ENCODE measurements at places on chromosomes 5 and 9.

DNA sequence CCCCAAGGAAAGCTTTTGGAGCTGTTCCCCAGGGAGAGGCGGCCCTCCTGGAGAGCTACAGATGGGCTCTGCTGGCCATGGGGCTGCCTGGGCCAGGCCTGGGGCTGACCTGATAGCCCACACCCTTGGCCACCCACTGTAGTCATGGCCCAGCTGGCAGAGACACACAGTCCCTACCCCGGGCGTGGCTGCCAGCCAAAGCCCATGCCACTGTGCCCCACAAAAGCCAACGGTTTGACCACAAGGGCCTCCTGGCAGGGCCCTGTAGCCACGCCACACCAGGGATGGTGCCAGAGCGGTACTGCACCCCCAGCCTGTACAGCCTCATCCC is 15.2 kb downstream of the NACC2 start:
- no peak for DNase-seq

GRCh38 chr9:131584858-131585257 is 39.5 kb downstream of the PRRT1B start:
- DNase-seq, result no peak

DNA sequence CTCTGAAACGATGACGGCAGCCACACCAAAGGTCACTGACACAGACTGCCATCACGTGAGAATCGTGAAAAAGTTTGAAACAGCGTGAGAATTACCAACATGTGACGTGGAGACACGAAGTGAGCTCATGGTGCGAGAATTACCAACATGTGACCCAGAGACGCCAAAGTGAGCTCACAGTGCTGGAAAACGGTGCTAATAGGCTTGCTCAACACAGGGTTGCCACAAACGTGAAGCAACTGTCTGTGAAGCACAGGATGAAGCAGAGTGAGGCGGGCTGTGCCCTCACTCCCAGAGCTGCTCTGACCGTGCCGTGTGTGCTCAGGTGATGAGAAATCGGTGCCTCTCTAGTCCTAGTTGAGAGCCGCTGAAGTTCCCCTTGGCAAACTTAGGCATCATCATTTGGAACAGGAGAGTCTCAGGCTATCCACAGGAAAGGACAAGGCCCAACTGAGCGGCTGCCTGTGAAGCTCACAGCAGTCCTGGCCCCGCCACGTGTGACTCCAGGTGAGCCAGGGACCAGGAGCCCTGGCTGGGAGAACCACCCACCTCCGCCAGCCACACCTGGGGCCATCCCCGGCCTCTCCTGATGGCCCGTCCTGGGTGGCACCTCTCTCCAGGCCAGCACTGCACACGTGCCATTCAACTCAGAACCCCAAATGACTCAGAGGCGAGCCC is 29.8 kb upstream of the SLC6A3 start:
- no peak for DNase-seq

- DNase-seq, result no peak
These were observed 288.9 kb downstream of the RAB3C start for GRCh38 chr5:58871648-58872242.

- DNase-seq, result no peak
These were observed 25.3 kb upstream of the EFNA5 start for GRCh38 chr5:107696080-107696479.

GRCh38 chr5:608429-609370 is 3.4 kb upstream of the CEP72 start:
- DNase-seq, result no peak

GRCh38 chr9:15416880-15417279 is 5.8 kb upstream of the SNAPC3 start:
- DNase-seq, result no peak

- DNase-seq, result no peak
These were observed 140.8 kb downstream of the PRR16 start for GRCh38 chr5:120604884-120605283.

DNA sequence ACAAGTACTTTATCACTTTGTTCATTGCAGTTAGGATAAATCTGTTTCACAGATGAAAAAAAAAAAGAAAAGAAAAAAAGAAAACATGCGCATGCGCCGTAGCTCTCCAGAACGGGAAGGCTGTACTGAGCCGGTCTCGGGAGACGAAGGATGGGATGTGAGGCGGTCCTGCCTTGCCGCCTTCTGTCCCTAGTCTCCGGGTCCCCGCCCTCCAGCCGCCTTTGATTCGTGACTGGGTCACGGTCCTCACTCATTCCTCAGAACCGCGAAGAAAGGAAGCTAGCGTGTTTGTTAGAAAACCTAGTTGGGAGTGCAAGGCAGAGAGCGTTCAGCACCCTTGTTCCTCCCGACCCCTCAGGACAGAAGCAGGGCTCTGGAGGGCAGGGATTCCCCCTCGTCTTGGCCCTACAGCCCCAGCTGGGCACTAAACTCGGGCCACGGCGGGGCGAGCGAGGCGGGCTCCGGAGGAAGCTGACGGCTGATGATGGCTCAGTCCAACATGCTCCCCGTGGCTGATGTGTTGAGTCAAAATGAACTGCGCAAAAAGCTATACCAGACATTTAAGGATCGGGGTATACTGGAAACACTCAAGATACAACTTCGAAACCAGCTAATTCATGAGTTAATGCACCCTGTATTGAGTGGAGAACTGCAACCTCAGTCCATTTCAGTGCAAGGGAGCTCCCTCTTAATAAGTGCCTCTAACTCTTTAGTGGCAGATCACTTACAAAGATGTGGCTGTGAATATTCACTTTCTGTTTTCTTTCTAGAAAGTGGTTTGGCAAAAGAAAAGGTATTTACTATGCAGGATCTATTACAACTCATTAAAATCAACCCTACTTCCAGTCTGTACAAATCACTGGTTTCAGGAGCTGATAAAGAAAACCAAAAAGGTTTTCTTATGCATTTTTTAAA is 40.0 kb downstream of the CPLANE1 start:
- no peak for DNase-seq

GRCh38 chr5:133438487-133438886 is 173.9 kb downstream of the FSTL4 start:
- no peak for DNase-seq

DNA sequence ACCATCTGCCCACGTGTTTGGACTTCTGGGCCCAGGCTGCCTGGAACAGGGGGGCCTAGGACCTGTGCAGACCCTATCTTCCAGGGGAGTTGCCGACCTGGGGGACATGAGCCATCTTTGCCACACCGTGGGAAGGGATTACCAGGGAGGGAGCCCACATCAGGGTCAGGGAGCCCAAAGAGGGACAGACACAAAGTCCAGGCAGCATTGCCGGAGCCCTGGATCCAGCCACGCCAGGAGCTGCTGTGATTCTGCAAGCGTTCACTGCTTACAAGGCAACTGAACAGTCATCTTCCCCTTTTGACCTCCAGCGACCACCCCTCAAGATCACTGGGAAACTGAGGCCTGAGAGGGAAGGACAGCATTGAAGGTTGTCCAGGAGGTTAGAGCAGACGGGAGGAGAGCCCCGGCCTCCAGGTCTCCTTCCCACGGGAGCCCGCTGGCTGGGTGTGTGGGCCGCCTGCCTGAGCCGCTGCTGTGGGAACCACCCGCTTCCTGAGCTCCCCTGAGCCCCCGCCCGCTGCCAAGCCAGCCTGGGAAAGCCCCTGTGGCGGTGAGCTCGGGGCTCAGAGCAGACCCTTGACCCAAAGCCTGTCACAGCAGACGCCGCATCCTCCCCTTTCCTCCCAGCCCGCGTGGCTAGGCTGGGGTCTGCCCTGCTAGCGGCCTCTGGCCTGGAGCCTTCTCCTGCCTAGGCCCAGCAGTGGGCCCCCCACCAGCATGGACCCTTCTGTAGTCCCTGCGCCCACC is 17.1 kb upstream of the NOTCH1 start:
- DNase-seq, result no peak

DNA sequence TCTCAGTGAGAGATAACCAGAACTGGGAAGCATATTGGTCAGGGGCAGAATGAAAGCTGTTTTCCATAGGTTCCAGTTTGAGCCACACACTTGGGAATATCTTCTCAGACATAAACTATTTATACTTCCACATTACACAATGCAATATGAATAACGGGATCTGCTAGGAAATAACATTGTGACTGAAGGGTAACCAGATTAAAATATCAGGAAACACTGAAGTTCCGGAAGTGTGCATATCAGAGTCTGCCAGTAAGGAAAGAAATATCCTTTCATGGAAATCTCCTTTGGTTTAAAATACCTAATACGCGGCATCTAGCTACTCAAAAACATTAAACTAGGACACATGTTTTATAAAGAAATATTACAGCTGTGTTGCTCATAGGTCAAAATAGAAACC is 56.3 kb downstream of the ST8SIA4 start:
- no peak for DNase-seq

- no peak for DNase-seq
These were observed 20.6 kb upstream of the CAST start for GRCh38 chr5:96641368-96642280.

GRCh38 chr5:8676695-8677094 is 807.7 kb downstream of the MTRR start:
- no peak for DNase-seq

DNA sequence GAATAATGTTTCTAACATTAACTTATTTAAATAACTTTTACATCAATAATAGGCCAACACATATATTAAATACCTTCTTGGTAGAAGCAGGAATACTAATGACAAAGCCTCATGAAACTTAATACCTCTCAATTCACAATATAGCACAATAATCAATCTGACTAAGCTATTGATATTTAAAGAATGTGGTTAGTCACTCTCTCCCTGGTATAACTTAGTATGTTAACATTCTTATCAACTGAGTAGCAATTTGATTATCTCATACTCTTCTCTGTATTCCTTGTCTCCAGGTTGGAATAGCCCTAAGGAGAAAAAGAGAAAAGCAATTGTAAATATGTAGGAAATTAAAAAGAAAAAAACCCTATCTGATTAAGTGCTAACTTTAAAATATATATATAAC is 4.9 kb upstream of the PGGT1B start:
- DNase-seq, result no peak

DNA sequence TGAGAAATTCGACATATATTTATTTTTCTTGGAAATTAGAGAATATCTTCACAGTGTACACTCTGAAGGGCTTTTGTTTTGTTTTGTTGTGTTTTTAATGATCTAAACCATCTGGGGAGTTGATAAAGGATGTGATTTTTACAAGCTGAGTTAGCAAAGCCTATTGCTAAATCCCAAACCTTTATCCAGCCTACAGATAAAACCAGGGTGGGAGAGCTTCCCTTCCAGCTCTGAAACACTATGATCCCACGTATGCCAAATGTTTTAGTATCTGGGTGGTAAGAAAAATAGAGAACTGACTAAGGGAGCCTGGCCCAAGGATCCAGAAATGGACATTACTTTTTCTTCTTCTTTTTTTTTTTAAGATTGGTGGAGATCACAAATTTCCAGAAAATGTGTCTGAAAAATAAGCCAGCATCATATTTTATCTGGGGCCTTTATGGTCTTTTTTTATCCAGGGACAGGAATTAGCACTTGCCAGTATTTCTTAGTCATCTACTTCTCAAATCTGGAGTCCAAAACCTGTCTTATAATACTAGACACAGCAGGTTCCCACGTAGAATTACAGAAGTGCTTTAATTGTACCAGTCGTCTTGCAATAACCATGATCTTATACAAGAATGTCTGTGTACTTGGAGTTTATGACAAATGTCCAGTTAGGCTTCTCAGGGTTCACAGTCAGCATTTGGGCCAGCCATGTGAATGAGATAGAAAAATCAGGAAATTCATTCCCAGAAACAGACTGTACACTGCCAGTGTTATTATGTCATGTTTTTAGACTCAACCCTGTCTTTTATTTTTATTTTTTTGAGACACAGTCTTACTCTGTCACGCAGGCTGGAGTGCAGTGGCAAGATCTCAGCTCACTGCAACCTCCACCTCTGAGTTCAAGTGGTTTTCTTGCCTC is 290.8 kb upstream of the MPDZ start:
- no peak for DNase-seq

DNA sequence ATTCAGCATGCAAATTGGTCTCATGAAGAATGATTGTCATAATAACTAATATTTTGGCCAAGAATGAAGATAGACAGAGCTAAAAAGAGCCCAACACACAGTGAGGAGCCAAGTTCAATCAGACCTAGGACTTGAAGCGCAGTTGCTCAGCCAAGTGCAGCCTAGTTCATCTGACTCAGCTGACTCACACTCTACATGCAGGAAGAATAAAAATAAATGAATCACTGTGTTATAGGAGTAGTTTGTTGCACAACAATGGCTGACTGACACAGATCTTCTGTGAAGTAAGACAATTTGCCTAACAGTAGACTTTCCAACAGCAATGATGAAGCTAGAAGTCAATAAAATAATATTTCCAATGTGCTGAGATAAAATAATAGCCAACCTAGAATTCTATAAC is 261.5 kb downstream of the CEMIP2 start:
- no peak for DNase-seq

- no peak for DNase-seq
These were observed 10.6 kb downstream of the ERP44 start for GRCh38 chr9:100088202-100088601.

- no peak for DNase-seq
These were observed 183.5 kb downstream of the GAS1 start for GRCh38 chr9:86763791-86764190.

GRCh38 chr5:58099257-58099656 is 360.6 kb downstream of the PLK2 start:
- no peak for DNase-seq

GRCh38 chr9:136143215-136144001 is 24.7 kb upstream of the TMEM250 start:
- no peak for DNase-seq

DNA sequence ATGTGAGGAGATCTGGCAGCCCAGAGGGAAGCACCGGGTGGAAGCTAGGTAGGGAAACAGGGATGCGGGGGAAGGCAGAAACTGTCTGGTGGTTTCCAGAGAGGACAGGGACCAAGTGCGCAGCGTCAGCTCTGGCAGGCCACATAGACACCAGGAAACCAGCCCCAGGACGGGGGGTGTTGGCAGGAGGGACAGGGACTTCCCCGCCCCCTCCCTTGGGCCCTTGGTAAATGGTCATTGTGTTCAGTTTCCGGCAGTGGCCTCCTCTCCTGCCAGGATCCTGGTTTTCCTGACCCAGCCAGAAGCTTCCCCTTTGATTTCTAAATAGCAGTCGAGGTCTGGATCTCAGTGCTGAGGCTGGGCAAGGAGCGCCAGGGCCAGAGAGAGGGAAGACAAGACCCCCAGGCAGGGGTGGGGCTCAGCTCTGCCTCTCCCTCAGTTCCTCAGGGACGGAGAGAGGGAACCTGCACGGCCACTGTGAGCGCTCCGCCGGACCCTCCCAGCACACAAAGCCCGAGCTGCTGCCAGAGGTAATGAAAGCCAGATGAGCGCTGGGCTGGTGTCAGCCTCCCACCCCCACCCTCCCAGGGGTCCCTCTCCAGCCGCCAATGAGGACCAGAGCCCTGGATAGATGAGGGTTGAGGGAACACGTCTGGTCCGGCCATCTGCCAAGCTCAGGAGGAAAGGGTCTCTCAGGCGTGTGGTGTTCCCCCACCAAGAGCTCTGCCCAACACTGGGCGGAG is 1.8 kb downstream of the RALGDS start:
- no peak for DNase-seq

DNA sequence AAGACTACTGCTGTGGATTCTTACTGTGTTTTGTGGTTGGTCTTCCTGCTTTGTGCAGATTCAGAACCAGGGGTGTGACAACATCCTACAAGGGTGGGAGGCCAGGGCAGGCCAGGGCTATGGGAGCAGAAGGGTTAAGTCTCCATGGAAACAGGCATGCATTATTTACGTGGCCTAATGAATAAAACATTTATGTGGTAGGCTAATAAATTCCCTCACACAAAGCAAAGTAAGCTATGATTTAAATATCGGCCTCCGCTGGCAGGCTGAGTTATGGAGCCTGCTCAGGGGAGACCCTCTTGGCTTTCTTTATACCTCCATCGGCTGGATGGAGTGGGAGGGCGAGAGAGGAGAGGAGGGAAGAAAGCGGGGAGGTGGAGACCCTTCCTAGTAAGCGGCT is 230.3 kb upstream of the MVB12B start:
- DNase-seq, result no peak

GRCh38 chr5:142941245-142941644 is 171.1 kb downstream of the ARHGAP26 start:
- no peak for DNase-seq
